ENCODE measurements at places on chromosomes 13 and 19.

DNA sequence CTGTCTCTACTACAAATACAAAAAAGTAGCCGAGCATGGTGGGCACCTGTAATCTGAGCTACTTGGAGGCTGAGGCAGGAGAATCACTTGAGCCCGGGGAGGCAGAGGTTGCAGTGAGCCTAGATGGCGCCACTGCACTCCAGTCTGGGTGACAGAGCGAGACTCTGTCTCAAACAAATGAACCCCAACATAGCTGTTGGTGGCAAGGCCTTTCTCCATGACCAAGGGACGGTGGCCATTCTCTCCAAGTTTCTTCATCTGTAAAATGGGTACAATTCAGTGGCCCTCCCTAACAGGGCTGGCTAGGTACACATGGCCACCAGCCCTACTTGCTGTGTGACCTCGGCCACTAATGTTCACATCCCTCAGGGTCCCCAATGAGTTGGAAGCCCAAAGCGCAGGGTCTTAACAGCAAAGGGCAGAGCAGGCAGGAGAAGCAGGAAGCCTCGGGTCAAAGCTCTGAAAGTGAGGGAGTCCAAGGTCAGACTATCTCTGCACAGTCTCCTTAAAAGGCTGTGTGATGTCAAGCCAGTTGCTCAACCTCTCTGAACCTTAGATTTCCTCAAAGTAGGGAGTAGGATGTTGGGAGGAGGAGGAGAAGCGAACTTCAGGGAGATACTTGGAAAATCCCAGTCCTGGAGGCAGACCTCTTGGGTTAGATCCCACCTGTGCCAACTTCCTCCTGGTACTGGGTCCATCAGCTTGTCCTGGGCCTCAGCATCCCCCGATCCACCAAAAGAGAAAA, 2.7 kb downstream of the JUND start:
- DNase-seq: peak; percentile 23

- no peak for DNase-seq
These were observed 495.4 kb downstream of the LMO7 start for GRCh38 chr13:76131551-76131950.

GRCh38 chr13:19155321-19155861, 26.2 kb downstream of the TUBA3C start:
- no peak for DNase-seq

DNA sequence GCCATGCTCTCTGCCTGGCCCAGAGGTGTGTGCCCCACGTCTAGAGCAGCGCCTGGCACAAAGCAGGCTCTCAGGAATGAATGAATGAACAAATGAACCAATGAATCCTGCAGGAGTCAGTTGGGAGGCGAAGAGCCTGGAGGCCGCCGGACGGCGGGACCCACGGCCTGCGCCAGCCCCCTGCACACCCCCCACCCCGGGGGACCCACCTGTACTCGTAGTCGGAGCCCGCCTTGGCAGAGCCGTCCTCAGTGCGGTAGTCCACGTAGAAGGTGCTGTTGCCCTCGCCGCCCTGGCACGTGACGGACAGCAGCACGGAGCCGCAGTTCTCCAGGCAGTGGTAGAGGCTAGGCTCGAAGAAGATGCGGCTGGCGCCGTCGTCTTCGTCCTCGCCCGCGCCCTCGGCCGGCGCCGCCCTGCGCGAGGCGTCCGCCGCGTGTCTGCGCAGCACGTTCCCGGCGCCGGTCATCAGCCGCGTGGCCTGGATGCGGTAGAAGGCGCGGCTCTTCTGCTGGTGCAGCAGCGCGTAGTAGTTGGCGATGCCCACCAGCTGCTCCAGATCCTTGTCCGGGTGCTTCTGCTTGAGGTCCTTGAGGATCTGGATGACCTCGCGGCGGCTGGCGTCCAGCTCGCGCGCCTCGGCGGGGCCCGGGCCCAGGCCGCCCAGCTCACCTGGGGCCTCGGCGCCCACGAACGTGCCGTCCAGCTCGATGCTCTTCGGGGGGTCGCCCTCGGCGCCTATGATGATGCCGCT, 14.8 kb downstream of the SLC8A2 start:
- DNase-seq: no peak

GRCh38 chr19:55590109-55590508, 9.2 kb downstream of the FIZ1 start:
- no peak for DNase-seq
